ENCODE measurements at places on chromosomes 7 and 10. TPM values are rescaled to one million over a fixed set of nuclear protein-coding genes. Genes with fewer than 3 reads are reported as not detected.

- DNase-seq = no peak
Measured at GRCh38 chr10:62159351-62159750, 109.3 kb downstream of the RTKN2 start.

- no peak for DNase-seq
Measured at GRCh38 chr7:2825559-2826227, 18.4 kb downstream of the GNA12 start.

DNA sequence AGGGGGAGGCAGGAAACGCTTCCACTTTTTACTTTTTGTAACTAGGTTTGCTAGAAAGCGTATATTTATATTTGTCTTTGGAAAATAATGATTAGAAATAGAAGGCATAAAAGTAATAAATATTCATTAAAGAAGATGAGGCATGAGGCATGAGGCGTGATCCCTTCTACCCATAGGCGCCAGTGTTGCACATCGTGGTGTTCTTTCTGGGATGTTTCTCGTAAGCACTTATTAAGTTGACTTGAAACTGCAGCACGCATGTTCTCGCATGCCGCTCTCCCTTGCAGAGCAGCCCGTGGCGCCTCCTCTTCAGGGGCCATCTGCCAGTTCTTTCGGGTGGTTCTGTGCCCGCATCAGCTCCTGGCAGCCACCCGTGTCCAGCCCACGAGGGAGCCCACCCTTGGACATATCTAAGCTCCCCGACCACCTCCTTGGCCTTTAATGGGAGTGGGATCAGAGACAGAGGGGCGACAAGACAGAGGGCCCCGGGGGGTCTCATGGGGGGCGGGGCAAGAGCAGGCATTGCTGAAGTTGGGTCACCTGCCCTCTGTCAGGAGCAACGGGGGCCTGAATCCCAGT lies 28.5 kb upstream of the CSGALNACT2 start:
- DNase-seq = no peak

DNA sequence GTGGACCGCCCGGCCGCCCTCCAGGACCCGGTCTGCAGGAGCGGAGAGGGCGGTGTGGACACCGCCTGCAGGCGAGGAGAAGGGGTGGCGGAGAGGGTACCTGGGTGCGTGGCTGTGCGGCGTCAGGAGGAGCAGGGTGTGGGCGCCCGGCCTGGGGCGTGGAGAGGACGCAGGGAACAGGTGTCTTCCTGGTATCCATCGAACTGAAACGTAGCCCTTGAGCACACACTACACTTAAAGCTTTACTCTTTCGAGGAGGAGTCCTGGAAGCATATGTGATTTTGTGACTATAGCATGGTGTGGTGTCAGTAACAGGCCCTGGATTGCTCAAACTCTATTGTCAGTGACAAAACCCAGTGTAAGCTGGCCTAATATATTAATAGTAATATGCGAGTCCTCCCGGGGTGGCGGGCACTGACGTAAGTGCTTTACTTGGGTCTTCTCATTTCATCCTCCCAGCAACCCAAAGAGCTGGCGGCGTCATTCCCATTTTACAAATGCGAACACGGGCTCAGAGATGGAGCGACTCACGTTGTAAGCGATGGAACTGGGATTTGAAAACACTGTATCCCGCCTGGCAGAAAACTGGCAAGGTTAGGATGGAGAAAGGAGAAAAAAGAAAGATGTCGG lies 508 bp upstream of the TECPR1 start:
- DNase-seq = no peak

GRCh38 chr10:116741391-116742351 lies 695 bp downstream of the HSPA12A start:
- DNase-seq = no peak

GRCh38 chr10:66804962-66805361 lies 120.9 kb upstream of the LRRTM3 start:
- DNase-seq = no peak

DNA sequence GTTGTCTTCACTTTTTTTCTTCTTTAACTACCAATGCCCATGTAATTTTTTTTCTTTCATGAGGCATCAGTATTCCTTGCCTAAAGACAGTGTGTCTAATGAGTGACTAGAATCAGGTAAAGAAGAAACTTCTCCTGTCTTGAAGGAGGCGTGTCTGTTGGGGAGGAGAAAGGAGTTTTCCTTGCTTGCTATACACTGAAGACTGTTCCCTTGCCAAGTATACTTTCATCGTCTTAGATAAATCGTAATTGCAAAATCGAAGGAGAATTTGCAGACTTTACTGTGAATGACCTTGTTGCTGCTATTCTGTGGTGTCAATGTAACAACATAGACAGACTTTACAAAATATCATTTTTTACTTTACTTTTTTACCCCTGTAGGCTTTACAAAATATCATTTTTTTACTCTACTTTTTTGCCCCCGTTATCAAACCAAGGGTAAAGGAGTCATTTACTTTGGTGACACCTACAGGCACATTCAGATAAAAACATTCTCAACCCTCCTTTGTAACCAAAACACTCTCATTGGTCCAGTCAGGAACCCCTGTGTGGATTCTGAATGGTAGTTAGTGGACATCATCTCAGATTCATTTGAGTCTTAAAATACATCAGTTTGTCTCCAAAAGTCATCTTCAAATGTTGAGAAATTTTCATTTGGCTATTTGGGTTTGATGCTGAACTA lies 232.4 kb downstream of the AHR start:
- no peak for DNase-seq

DNA sequence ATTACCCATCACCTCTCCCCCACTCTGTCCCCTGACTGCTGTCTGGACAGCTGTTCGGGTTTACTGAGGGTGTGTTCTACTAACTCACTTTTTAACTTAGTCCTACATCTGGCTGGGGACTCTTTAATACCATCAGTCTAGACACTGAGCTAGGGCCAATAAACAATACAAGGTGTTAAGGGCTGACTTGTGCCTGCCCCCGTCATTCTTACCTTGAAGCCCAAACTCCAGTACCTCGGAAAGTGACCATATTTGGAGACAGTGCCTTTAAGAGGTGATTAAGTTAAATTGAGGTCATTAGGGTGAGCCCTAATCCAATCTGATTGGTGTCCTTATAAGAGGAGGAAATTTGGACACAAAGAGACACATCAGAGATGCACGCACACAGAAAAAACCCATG lies 35.7 kb downstream of the STEAP1B start:
- DNase-seq = no peak

DNA sequence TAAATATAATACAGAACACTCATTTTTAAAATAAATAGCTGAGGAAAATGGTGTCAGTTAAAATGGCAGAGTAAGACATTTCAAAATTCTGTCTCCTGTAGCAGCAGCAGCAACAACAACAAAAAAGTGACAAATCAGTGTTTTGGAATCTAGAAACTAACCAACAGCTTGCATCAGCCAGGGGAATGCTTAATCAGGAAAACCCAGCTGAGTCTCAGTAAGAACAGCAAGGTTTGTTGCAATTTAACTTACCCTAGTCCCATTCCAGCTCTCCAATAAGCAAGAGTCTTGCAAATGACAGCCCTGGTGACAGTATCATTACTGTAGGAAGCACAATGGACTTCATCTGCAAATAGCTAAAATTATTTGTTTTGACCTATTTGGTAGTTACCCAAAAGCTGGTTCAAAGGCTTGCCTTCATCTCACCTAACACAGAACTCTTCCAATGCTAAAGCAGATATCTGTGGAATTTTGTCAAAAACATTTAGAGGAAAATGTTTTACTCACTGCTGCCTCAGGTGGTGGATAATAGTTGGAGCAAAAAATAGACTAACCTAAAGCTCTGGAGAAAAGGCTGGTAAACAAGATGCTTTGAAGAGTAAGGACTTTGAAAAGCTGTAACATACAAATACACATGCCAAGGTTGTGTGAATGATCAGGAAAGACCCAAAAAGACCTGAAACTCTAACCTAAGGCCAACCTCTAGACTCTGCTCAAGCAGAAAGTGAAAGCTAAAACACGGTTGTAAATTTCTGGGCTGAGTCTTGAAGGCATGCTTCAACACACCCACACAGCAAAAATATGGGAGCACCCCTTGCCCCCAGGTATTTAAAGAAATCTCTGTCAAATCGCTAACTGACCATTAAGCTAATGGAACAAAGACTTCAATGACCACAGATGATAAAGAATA lies 9.9 kb upstream of the ARHGAP22 start:
- no peak for DNase-seq

- no peak for DNase-seq
Measured at GRCh38 chr7:152709287-152710152, 33.6 kb upstream of the XRCC2 start.

- no peak for DNase-seq
Measured at GRCh38 chr7:18357691-18358090, 137.9 kb upstream of the HDAC9 start.

GRCh38 chr10:11876805-11877590 lies 53.8 kb downstream of the PROSER2 start:
- DNase-seq = no peak

DNA sequence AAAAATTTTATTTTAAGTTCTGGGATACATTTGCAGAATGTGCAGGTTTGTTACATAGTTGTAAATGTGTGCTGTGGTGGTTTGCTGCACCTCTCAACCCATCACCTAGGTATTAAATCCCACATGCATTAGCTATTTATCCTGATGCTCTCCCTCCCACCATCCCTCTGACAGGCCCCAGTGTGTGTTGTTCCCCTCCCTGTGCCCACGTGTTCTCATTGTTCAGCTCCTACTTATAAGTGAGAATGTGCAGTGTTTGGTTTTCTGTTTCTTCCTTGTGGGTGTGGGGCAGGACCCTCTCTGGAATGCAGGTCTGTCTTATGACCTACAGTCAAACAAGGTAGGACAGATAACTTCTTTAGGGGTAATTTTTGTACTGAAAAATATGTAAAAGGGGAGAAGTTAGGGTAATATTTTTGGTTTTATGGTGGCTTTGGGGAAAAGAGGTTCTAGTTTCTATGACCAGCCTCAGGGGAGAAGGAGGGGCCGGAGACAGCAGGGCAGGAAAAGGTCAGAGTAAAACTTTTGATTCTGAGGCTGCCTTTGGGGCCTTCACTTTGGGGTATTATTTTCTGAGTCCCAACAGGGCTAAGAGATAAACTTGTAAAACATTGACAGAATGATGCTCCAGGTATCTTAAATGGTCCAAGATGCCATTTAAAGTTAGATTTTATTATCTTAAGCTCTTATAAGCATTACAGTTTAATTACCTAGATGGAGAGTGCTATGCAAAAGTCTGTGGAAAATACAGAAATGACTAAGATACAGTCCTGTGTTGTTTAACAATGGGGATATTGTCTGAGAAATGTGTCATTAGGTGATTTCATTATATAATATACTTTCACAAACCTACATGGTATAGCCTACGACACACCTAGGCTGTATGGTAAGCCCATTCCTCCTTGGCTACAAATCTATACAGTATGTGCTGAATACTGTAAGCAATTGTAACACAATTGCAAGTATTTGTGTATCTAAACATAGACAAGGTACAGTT lies 354.8 kb downstream of the ABCA13 start:
- no peak for DNase-seq

DNA sequence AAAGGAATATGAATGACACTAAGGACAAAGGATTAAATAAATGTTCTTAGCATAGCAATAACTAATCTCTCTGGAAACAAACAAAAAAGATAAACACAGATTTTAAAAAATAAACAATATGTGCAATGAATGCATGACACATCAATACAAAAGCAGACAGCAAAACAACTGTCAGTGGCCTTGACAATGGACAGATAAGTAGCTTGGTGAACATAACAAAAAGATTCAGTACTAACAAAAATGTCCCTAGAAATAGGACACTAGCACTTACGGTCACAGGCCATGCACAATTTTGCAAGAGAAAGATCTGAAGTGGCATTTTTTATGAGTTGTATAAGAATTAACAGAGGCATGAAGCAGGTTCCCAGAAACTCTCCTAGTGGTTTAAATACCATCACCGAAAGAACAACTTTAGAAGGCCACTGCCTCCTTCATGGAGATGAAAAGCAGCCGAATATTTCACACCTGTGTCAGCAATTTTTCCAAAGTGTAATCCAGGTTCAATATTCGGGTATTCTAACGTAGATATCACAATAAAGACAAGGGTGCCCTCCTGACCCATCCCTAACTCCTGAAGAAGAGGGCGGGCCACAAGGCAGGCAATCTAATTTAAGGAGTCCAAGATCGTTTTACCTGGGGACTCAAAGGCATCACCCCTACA lies 231.3 kb upstream of the MKLN1 start:
- DNase-seq = no peak

DNA sequence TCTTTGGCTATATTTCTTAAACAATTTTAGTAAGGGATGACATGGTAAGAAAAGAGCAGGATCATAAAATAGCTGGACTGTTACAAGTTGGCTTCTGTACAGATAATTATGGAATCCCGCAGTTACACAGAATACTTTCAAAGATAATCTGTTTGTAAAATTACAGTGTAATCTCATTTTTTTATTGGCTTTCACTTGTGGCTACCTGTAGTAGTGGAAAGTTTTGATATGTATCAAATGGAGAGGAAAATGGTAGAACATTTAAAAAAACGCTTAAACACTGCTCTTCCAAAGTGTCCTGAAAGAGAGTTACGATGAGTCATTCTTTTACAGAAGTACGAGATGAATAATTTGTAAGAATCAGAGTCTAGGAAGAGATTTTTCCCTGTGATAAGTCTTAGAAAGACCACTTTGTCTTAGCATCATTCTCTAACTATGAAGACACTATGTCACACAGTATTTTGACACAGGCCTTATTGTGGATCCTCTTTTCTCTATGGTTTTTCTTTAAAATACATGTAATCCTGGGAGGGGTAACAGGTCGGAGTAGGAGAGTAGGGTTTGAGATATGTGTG lies 215.0 kb upstream of the DKK1 start:
- no peak for DNase-seq

DNA sequence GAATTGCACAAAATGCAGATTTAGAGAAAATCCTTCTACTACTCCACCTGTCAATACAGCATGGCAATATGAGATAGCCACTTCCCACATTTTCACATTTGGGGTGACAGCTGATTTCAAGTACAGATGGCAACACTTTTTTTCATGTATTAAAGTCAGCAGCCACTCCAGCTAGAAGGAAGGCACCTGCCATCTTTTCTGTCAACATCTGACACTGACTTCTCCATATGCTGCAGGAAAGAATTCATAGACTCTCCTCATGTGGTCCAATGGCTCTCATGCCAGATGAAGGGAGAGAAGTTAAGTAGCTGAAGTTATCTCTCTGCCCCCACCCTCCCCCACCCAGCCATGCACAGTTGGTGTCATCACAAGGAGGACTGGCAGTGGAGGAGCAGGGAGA lies 912.0 kb downstream of the SORCS1 start:
- DNase-seq = no peak

DNA sequence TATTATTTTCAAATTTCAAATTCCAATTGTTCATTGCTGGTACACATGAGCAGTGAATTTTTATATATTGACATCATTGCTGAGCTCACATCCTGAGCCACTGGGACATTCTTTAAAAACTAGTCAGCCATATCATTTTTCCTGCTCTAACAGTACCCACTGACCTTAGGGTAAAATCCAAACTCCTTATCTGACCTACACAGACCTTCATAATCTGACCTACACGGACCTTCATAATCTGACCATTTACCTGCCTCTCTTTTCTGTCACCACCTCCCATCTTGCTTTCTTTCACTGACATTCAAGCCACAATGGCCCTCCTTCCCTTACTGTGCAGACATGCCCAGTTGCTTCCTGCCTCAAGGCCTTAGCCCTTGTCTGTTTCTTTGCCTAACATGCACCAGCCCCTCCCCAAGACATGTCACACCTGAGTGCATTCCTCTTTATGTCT lies 16.1 kb upstream of the CUZD1 start:
- no peak for DNase-seq

PIK3AP1 gene
- 114 TPM for total RNA-seq

TAS2R41 gene
- not detected for total RNA-seq

STAG3 gene
- 1.2 TPM for total RNA-seq

WASL gene
- total RNA-seq = 37.5 TPM

ZP3 gene
- total RNA-seq = 5.4 TPM

HACD1 gene
- total RNA-seq = 13.2 TPM

TUBGCP2 gene
- total RNA-seq = 41.0 TPM

EVX1 gene
- total RNA-seq = not detected

LAMB1 gene
- 240 TPM for total RNA-seq

SOSTDC1 gene
- total RNA-seq = 13.9 TPM
